Placental epithelial cell (primary cell): ENCODE measurements at places on chromosomes 11 and 22. TPM values are rescaled to one million over a fixed set of nuclear protein-coding genes. Genes with fewer than 3 reads are reported as not detected.

The OR52I1 gene
- total RNA-seq: not detected in 2 replicates

The ATG16L2 gene
- 2.0 and 8.6 TPM in 2 replicates for total RNA-seq

The ISX gene
- not detected in 2 replicates for total RNA-seq

The PIK3IP1 gene
- 3.8 and 22.0 TPM in 2 replicates for total RNA-seq

The GDPD5 gene
- total RNA-seq: 2.4 and 5.0 TPM in 2 replicates

The KRTAP5-11 gene
- not detected in 2 replicates for total RNA-seq

The WBP2NL gene
- total RNA-seq: 1.2 TPM in 2 replicates

The MFNG gene
- total RNA-seq: not detected in 2 replicates

The RTN4R gene
- total RNA-seq: 2.0 and 4.8 TPM in 2 replicates

The C11orf97 gene
- not detected in 2 replicates for total RNA-seq

The ART5 gene
- total RNA-seq: 3.1 TPM in 1 of 2 replicates, not detected in the other

The ZNF280A gene
- total RNA-seq: not detected in 2 replicates

The DDTL gene
- 1.6 and 9.8 TPM in 2 replicates for total RNA-seq

The GAB4 gene
- total RNA-seq: not detected in 2 replicates

The EHF gene
- not detected in 2 replicates for total RNA-seq

The MMP3 gene
- total RNA-seq: under 0.01 and 3.6 TPM in 2 replicates

The TRIOBP gene
- 104 and 127 TPM in 2 replicates for total RNA-seq

The VSIG10L2 gene
- total RNA-seq: not detected in 2 replicates

The KCNJ1 gene
- not detected in 2 replicates for total RNA-seq

The DDX17 gene
- total RNA-seq: 590 and 771 TPM in 2 replicates

The CRYBB2 gene
- 0.22 TPM in 1 of 2 replicates, not detected in the other for total RNA-seq

The OR52H1 gene
- 0.76 and 0.79 TPM in 2 replicates for total RNA-seq

The MRGPRX3 gene
- not detected in 2 replicates for total RNA-seq

The GRM5 gene
- total RNA-seq: not detected in 2 replicates

The DMC1 gene
- total RNA-seq: 5.0 and 5.5 TPM in 2 replicates

The DDX25 gene
- total RNA-seq: 0.79 TPM in 1 of 2 replicates, not detected in the other

The OR52N4 gene
- total RNA-seq: 0.39 TPM in 1 of 2 replicates, not detected in the other

The PIWIL4 gene
- 2.3 and 10.6 TPM in 2 replicates for total RNA-seq

The SCARF2 gene
- 10.2 and 11.2 TPM in 2 replicates for total RNA-seq

The RTN4RL2 gene
- 0.22 TPM in 1 of 2 replicates, not detected in the other for total RNA-seq

The TRIM48 gene
- not detected in 2 replicates for total RNA-seq

The MPZL3 gene
- 35.3 and 61.1 TPM in 2 replicates for total RNA-seq

The DEFB131B gene
- total RNA-seq: not detected in 2 replicates

The UPK3A gene
- not detected in 2 replicates for total RNA-seq

The MCHR1 gene
- total RNA-seq: 0.33 and 0.39 TPM in 2 replicates

The SCN2B gene
- total RNA-seq: not detected in 2 replicates

The ACR gene
- not detected in 2 replicates for total RNA-seq

The CTTN gene
- total RNA-seq: 269 and 320 TPM in 2 replicates

The CD3D gene
- not detected in 2 replicates for total RNA-seq

The HBE1 gene
- 0.39 TPM in 1 of 2 replicates, not detected in the other for total RNA-seq

The SLC6A5 gene
- total RNA-seq: not detected in 2 replicates

The GAS2L1 gene
- 16.1 and 17.5 TPM in 2 replicates for total RNA-seq

The P4HA3 gene
- under 0.01 and 1.1 TPM in 2 replicates for total RNA-seq

The SLC17A6 gene
- not detected in 2 replicates for total RNA-seq

The CYB5R2 gene
- 17.0 and 28.7 TPM in 2 replicates for total RNA-seq

The C11orf87 gene
- not detected in 2 replicates for total RNA-seq

The SLCO2B1 gene
- under 0.01 TPM in 1 of 2 replicates, not detected in the other for total RNA-seq

The GPR83 gene
- under 0.01 TPM in 1 of 2 replicates, not detected in the other for total RNA-seq

The PARVG gene
- total RNA-seq: under 0.01 TPM in 1 of 2 replicates, not detected in the other

The GAL3ST3 gene
- total RNA-seq: not detected in 2 replicates

The LPXN gene
- total RNA-seq: 3.8 and 5.9 TPM in 2 replicates
